ENCODE measurements at places on chromosomes 7 and 10.

DNA sequence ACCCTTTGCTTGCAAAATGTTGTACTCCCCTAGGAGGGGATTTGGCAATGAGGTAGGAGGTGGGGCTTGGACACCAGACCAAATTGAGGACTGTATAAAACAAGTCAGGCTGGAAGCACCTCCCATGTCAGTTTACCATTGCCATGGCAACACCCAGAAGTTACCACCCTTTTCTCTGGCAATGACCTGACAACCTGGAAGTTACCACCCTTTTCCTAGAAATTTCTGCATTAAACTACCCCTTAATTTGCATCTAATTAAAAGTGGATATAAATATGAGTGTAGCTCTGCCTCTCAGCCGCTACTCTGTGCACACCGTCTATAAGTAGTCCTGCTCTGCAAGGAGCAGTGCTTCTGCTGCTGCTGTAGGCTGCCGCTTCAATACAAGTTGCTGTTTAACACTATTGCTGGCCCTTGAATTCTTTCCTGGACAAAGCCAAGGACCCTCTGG, 7.8 kb upstream of the BLNK start:
- DNase-seq = no peak

- DNase-seq = no peak
Measured at GRCh38 chr10:66259836-66260235, 666.0 kb upstream of the LRRTM3 start.

- no peak for DNase-seq
Measured at GRCh38 chr10:21727452-21728168, 193.6 kb downstream of the MLLT10 start.

DNA sequence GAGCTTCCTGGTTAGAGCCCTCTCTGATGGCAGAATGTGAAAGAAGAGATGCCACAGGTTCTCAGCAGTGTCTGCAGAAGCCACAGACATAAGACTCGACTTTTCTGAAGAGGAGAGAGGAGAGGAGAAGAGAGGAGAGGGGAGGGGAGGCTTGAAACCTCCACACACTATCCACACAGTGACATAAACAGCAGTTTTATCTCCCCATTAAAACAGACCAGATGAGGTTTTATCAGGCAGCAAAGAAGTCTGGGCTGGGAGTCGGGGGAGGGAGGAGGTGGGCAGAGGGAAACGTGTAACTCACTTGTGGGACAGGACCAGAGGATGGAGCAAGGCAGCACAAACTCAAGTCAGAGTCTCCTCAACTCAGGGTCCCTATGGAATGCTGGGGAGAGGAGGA, 76.5 kb downstream of the XPNPEP1 start:
- DNase-seq = no peak

GRCh38 chr10:91908337-91909116, 759 bp downstream of the FGFBP3 start:
- DNase-seq = peak; percentile 90
